Stimulated activated CD4-positive, alpha-beta T cell treated with anti-CD3 and anti-CD28 coated beads, Interleukin-1b, Interleukin-23, amount 100 ng/mL, for 24 hours (primary cell): ENCODE measurements at places on chromosomes 3 and 15.

GRCh38 chr3:162743091-162743490, 1246.5 kb downstream of the OTOL1 start:
- DNase-seq = no peak

GRCh38 chr3:119745942-119746341, 36.0 kb upstream of the NR1I2 start:
- DNase-seq = no peak

GRCh38 chr3:189121092-189121491, 50.7 kb upstream of the TPRG1 start:
- DNase-seq = no peak

DNA sequence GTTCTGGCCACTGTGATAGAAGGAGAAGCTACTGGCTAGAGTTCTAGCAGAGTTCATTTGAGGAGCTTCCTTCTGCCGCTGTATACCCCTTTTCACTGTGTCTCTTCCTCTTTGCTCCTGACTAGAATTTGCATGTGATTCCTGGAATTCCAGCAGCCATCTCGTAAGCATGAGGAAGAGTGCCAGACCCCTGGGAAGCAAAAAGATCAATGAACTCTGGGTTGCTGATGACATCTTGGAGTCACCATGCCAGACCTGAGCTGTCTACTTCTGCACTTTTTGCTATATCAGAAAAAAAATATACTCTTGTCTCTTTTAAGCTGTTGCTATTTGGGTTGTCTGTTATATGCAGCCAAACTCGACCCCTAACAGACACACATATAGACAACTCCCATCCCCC, 3.7 kb upstream of the ADAMTS17 start:
- DNase-seq = no peak

DNA sequence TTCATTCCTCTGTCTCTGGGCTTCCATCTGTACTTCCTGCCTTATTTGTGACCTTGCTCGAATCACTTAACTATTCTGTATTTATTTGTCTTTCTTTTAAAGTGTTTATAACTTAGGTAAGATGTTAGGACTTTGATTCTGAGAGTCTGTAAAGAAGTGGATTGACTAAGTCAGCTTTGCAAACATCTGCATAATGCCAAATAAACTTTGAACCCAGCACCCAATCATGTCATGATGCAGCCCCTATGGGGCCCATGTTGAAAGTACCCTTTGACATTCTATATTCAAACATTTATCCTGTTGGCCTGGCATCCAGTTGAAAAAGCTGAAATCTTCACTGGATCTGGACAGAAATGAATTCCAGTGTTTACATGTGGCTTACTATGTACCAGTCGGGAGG, 3.8 kb upstream of the MYRIP start:
- no peak for DNase-seq

- no peak for DNase-seq
Measured at GRCh38 chr3:194723846-194724618, 38.3 kb downstream of the FAM43A start.

GRCh38 chr3:13016083-13016720, 57.0 kb downstream of the IQSEC1 start:
- DNase-seq = no peak

- no peak for DNase-seq
Measured at GRCh38 chr3:61595288-61595687, 33.9 kb downstream of the PTPRG start.

DNA sequence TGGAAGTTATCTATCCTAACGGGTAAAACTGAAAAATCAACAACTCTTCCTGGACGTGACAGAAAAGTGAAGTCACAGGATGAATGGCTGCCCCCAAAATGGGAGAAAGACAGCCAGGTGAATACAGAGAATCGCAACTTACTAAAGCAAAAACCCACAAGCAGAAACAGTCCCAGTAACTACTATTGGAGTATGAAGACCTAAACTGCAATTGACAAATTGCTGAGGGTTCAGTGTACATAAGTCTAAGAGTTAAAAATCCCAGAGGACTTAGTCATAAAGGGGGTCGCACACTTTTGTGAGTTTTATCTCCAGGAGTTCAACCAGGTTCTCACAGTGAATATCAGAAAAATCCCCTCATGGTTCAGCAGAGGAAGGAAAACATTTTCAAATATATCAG, 56.8 kb upstream of the IMPG2 start:
- DNase-seq = no peak

- no peak for DNase-seq
Measured at GRCh38 chr15:72538931-72539330, 64.8 kb downstream of the ARIH1 start.

- DNase-seq = peak; percentile 44
Measured at GRCh38 chr15:92655178-92655995, at the start of gene FAM174B. Gene FAM174B, minus strand, starts transcription at chr15:92655775.

DNA sequence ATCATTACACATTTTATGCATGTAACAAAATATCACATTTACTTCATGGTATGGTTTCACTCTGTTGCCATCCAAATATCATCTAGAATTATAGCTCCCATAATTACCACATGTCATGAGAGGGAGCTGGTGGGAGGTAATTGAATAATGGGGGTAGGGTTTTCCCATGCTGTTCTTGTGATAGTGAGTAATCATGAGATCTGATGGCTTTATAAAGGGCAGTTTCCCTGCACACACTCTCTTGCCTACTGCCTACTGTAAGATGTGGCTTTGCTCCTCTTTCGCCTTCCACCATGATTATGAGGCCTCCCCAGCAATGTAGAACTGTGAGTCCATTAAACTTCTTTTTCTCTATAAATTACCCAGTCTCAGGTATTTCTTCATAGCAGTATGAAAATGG, 123.4 kb downstream of the SATB1 start:
- no peak for DNase-seq

DNA sequence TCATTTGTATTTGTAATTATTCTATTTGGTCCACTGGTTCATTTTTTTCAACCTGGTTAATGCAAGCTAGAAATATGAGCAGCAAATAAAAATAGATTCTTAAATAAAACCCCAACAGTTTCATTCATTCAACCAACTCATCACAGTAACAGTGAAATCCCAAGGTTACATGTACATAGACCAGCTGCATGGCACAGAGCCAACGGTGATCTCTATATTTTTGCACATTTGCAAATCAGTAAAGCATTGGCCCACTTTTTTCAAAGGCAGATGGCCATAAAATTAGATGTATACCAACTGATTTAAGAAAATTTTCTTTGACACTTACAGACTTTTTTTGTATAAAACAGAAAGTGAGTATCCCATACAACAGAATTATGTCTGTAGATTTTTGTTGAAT, 49.3 kb downstream of the STRIT1 start:
- no peak for DNase-seq

- DNase-seq = no peak
Measured at GRCh38 chr3:13518516-13518953, 30.4 kb upstream of the FBLN2 start.

DNA sequence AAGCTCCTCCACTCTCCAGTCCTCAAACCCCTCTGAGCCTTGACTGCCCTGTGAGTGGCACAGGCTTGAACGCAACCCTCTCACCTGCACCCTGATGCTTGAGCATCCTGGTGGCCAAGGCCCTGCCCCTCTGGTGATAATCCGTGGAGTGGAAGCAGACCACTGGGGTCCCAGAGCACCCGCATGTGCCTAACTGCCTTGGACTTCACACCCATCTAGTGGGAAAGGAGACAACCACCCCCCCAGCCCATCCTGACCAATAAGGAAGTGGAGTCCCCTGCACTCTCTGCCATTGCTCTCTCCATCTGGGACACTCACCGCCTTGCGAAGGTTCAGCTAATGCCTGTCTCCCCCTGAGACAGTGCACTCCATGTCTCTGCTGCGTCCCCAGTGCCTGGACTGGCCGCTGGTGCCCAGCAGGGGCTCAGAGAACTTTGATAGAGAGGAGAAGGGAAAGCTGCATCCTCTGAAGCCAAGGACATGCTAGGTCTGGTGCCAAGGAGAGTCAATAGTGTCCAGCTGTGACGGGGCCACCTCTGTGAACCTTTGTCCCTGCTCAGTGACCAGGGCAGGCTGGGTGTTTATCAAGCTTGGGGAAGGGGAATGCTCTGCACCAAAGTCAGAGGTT, 3.4 kb downstream of the KLF15 start:
- DNase-seq = no peak

DNA sequence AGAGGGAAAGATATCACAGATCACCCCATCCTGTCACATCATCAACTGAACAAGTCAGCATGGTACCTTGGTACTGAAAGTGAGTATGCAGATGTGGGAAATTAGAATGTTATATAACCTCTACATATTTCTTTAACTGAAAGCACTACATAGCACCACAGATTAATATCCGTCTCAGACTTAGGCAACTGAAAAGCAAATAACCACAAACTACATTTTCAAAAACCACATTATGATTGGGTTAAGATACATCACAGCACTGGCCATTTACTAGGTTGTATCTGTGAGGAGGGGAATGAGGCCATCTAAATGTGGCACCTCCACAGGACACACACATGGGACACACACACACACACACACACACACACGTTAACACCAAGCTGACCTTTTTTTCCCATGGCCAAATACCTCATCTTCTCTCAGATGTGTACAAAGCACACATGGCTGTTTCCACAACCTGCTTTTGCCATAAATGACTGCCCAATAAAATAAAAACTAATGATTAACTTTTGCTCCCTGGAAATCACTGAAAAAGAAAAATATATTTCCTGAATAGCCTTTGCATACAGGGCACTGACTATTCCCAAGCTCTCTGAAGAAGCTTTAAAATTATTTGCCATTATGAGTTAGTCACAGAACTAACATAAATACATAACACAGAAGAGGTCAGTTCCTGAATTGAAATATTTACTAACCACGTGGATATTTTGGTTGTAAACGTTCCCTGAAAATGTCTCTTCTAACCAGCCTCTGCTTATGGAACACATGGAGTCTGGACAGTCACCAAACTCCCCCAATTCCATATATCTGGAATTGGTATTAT, 60.1 kb downstream of the SUMF1 start:
- DNase-seq = no peak

- no peak for DNase-seq
Measured at GRCh38 chr3:20846832-20847231, 660.8 kb upstream of the SGO1 start.

DNA sequence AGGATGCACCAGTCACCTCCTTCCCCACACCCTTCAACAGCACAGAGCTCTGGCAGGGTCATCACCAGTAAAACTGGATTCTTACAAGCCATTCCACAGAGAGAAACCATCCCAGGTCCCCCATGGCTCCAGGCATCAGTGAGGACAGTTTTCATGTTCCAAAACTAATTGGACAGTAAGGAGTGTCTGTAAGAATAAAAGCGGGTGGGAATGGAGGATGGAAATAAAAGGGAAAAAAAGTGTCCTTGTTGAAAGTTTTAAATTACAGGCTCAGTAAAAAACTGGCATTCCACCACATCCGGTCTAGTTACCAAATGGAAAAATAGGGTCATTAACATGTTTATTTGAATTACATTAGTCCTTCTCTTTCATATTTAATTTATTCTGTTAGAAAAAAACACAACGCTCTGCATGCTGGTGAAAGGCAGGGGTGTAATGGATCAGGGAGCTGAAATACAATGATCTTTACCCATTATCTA, 117.4 kb downstream of the TIGIT start:
- no peak for DNase-seq

- DNase-seq = no peak
Measured at GRCh38 chr3:56375654-56376053, 92.6 kb downstream of the ERC2 start.

- no peak for DNase-seq
Measured at GRCh38 chr15:60682115-60682514, 203.2 kb upstream of the ICE2 start.

DNA sequence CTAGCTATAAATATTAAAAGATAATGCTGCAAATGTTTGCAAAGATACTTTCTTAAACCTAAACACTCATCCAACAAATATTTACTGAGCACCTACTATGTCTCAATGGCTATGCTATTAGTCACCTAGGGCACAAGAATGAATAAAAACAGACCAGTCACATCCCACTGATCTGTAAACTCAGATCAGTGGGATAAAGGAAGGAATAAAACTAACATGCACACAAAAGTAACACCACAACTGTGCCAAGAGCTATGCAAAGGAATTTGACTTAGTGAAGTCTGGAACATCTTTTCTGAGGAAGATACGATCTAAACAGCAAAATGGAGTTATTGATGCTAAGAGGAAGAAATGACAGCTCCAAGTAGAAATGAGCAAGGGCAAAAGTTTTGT, 56.6 kb downstream of the CBLB start:
- DNase-seq = no peak

DNA sequence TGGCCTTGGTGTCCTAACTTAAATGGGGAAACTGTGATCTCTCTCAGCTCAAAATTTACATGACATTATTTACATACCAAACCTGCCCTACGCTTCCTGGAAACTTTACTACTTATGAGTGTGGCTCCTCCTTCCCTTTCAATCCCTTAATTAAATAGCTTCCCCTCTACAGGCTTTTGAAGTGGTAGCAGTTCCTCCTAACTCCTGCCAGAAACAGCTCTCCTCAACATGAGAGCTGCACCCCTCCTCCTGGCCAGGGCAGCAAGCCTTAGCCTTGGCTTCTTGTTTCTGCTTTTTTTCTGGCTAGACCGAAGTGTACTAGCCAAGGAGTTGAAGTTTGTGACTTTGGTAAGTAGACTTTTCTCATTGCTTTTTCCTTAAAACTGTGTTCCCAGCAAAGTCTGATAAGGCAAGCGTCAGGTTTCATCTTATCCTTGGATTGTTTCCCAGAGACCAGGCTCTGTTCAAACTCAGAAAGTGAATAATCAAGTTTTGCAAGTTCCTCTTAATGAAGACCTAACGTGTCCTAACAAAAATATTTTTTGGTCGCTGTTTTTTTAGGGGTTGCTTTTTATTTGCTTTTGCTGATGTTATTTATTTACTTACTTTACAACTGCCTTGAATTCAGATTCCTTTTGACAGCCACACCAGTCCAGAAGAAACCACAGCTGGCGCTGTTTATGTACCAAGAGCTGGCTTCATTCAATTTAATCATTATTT, at the start of gene ACP3:
ACP3 (plus strand) TSS at position 179 of the 720 bp plus-strand sequence; CDS start at position 229, 50 bp downstream.
- DNase-seq = no peak

DNA sequence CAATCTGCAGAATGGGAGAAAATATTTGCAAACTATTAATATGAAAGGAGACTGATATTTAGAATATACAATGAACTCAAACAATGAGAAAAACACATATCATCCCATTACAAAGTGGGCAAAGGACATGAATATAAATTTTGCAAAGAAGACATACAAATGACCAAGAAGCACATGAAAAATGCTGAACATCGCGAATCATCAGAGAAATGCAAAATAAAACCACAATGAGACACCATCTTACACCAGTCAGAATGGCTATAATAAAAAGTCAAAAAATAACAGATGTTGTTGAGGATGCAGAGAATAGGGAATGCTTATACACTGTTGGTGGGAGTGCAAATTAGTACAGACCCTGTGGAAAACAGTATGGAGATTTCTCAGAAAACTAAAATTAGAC, 83.6 kb downstream of the RAP2B start:
- no peak for DNase-seq

DNA sequence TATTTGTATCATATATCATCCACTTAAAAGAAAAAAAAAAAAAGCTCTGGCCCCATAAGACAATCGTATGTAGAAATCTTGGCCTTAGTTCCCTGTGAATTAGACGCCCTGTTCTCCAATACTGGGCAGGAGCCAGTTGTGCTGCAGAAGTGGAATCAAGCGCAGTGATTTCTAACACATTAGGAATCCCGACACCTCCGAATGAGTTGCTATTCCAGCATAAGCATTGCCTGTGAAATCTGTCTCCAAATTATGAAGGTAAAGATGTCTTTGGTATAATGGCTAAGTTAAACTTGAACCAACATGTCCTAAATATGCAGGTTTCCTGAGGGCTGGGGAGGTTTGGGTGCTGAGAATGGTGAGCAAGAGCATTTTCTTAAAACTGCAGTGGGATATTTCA, 199.4 kb upstream of the ARRDC4 start:
- no peak for DNase-seq

- DNase-seq = no peak
Measured at GRCh38 chr15:74179101-74179841, 5.8 kb downstream of the ISLR start.
